ENCODE measurements at places on chromosomes 11 and 22.

- DNase-seq: peak; percentile 98
Observed at GRCh38 chr22:35299673-35300499, at the start of gene TOM1. TOM1 (plus strand) TSS chr22:35299894; CDS start chr22:35299929, 35 bp downstream.

GRCh38 chr11:35126000-35126878 lies 12.7 kb upstream of the CD44 start:
- no peak for DNase-seq

DNA sequence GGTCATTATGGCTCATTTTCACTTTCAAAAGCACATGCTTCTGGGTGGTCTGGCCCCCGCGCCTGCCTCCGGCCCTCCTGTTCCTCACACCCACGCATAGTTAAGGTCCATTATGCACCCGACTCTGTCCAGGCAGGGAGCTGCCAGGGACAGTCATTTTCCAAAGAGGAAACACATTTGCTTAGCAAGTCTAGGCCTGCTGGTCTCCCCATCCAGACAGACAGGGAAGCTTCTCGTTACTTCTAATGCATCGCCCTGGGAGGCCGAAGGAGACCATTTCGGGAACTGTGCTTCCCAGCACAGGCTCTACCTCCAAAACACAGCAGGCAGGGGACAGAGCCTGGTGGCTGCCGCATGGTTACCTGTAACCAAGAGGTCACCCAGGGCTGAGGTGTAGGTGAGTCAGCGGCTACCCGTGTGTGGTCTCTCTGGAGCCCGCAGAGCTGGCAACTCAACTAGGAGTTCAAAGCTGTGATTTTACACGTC lies 87.1 kb upstream of the SHANK2 start:
- no peak for DNase-seq

DNA sequence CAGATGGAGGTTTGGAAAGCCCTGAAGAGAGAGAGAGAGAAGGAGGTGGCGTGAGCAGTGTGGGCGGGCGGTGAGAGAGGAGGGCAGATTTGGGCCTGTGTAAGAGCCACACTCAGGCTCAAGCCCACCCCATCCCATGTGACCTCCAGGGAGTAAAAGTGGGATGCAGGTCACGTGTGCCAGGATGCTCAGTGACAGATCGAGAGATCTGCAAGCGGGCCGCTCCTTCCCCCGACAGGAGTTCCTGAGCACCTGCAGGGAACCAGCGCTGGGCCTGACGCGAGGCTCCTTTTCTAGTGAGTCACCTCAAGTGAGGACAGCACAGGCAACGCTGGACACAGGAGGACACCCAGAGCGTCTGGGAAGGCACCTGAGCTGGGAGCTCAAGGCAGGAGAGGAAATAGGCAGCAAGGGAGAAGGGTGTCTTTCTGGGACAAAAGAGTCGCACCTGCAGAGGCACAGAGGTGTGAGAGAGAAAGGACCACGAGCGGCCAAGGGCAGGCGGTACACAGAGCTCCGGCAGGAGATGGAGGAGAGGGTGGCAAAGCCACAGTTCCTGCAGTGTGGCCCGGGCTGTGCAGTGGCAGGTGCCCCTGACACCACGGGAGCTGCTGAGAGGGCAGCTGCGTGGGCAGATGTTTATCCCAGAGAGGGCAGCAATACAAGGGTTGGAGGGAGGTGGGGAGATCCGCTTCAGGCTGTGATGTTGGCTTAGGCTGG lies 1294.8 kb downstream of the TBC1D22A start:
- no peak for DNase-seq

DNA sequence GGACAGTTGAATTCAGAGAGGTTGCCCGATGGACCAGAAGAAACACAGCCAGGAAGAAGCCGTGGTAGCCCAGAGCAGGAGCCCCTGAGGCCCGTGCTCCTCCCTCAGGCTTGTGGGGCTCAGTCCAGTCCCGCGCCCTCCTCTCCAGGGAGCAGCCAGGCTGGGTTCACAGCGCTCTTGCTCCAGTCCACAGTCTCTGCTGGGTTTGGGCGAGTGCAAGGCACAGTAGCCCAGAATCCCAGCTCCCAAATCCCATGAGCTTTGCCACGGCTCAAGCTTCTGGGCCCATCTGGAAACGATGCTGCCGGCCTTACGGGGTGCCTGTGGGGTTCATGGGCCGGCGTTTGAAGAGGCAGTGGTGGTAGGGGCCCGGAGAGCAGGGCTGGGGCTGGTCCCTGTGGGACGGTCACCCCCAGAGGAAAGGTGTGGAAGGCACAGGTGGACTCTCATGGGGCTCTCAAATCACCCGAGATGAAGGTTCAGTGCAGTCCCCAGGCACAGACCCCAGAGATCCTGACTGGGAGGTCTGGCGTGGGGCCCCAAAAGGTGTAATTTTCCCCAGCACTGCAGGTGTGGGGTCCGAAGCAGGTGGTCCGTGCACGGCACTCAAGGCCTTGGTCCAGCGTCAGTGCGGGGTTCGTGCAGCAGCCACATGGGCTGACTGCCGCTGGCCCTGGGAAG lies 30.6 kb upstream of the ATXN10 start:
- no peak for DNase-seq

DNA sequence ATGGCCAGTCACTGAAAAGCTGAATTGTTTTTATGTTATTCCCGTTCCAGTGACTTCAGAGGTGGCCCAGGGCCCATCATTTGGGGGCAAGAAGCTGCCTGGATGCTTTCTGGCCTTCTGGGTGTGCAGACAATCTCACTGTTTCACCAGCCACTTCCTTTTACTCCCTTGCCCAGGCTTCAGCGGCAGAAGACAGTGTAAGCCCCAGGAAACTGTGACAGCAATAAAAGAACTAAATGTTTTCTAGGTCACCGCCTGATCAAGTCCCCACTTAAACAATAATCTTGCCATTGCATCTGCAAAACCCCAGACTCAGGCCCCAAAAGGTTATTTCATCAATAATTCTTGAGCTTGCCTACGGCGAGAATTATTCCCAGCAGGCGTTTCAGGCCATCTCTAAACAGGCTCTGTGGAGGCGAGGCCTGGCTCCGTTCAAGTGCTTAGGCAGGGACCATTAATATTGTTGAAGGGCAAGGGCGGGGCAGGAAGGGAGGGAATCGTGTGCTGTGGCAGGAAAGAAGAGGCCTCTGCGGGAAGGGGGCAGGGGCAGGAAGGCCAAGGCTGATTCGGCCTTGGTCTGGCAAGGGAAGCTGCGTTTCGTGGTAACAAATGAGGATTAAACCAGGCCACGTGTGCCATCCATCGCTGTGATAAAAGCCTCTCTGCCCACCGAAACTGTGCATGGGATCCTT lies 252.3 kb downstream of the KIRREL3 start:
- no peak for DNase-seq

DNA sequence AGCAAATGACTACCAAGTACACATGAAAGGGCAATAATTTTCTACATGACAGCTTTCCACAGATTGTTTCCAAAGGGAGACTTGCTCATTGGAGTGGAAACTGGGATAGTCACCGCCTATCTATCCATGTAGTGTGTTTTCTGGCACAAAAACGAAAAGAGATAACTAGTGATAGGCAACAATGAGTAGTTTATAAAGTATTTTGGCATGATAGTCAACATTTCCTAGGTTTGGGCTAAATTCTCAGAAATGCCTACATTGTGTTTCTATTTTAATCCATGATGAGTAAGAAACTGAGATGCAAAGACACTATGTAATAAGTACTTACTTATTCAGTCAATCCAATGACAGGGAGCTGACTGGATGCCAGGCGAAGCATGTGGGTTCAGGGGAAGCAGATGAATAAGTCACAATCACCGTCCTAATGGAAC lies 1129.1 kb downstream of the DLG2 start:
- no peak for DNase-seq

DNA sequence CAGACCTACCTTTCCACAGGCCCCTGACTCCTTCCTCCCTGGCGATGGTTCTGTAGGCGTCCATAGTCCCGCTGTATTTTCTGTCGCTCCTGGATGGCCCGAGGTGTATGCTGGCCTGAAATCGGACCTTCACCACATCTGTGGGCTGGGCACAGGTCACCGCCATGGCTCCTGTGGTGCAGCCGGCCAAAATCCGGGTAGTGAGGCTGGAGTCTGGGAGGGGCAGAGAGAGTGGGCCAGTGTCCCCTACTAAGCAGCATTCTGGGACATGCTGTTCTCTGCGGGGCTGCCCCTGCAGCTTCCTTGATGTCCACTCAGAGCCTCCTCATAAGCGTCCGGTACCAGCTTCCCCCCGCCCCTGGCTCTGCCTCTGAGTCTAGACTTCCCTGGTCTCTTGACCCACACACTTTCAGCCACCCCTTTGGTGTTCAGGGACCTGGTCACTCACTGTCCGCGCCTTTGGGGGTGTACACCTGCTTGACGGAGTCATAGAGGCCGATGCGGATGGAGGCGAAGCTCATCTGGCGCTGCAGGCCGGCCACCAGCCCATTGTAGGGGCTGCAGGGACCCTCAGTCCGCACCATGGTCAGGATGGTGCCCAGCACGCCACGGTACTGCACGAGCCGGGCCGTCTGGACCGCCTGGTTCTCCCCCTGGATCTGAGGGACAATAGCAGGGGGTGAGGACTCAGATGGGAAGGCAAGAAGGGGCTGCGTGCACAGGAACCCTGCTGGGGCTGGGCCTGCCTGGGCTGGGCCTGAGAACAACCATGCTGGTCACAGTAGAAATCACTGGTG lies 3.0 kb downstream of the UCP3 start:
- DNase-seq: no peak

- DNase-seq: no peak
Observed at GRCh38 chr22:37462983-37463382, 23.2 kb downstream of the MFNG start.

Measured in substantia nigra (tissue), 51 donors.